SHP77 treated with DMSO at 0.1 percent for 48 hours (cell line): ENCODE measurements at places on chromosomes 3 and 15.

DNA sequence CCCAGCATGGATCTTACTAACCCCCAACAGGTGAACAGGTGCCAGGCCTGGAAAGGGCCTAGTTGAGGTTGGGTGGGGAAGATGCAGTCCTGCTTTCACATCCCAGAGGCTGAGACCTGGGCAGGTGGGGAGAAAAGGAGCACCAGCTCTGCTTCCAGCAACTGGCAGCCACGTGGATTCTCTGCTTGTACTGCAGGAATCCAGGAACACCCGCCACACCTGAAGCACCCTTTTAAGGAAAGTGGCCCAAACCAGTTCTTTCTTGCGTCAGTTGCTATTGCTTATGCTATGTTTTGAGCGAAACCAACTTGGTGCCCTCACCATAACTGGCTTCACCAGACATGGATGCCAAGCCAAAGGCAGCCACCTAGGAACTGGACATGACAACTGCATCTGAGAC, 28.1 kb upstream of the NEO1 start:
- DNase-seq = no peak

GRCh38 chr3:42439261-42440115, 29.1 kb upstream of the LYZL4 start:
- DNase-seq = no peak

DNA sequence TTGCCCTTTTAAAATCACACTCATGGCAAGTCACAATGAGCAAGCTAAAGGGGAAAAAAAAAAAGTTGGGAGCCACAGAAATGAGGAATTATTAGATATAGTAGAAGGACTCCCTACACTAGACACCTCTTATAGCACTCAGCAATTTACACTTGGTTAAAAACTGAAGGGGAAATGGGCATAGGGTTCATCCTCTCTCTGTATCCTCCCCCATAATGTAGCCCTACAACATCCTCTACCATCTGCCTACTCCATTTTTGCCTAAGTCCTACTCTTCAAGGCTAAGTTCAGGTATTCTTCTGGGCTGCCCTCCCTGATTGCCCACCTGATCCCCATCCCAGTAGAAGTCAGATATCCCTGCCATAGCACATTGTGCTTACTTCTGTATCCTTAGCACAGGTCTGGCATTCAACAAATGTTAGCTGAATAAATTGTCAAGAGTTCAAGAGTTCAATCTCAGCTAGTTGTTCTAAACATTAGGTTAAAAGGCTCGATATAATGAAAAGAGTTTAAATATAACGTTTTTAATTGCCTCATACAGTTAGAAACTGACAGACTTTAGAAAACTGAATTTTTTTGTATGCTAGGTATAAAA, 14.5 kb downstream of the SETD2 start:
- DNase-seq = no peak

- DNase-seq = no peak
Observed at GRCh38 chr3:175082631-175083030, 223.5 kb downstream of the NAALADL2 start.

DNA sequence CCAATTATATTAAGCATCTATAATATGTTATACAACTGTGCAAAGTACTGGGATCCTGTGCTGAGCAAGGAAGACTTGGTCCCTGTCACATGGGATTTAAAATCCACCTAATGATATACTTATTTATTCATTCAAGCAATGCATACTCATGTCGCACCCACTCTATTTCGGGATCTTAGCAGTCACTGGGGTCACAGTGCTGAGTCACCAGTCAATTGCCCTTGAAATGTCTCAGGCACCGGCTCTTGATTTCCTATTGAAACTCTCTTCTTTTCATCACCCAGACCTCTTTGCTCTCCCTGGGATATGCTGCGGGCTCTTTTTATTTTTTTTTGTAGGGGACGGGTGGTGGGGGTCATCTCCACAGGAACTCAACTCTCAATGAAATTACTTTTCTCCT, 194.5 kb upstream of the GAP43 start:
- DNase-seq = no peak

- no peak for DNase-seq
Observed at GRCh38 chr3:62027241-62027640, 346.1 kb downstream of the FEZF2 start.

- no peak for DNase-seq
Observed at GRCh38 chr3:177838766-177839350, 641.6 kb upstream of the TBL1XR1 start.

GRCh38 chr3:156513619-156514018, 41.3 kb downstream of the SSR3 start:
- no peak for DNase-seq

- DNase-seq = no peak
Observed at GRCh38 chr15:80309769-80310384, 57.9 kb upstream of the CTXND1 start.

GRCh38 chr15:95584088-95584487, 746.4 kb upstream of the NR2F2 start:
- DNase-seq = no peak

DNA sequence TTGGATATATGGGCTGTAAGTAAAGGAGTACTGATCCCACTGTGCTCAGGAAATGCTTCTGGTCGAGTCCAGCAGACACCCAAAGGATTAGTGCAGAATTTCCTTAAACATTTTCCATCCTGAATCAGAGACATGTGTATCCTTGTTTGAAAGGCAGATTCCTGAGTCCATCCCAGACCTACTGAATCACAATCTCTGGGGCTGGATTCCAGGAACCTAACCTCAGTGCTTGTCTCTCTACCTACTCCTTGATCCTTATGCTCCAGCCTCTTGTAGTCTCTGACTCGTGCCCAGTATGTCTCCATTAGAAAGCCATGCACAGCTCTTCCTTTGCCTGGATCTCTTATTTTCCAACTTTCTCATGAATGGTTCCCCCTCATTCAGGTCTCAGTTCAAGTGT, 585.8 kb downstream of the NLGN1 start:
- no peak for DNase-seq

GRCh38 chr3:69738315-69738714, 949 bp upstream of the MITF start:
- DNase-seq = no peak

DNA sequence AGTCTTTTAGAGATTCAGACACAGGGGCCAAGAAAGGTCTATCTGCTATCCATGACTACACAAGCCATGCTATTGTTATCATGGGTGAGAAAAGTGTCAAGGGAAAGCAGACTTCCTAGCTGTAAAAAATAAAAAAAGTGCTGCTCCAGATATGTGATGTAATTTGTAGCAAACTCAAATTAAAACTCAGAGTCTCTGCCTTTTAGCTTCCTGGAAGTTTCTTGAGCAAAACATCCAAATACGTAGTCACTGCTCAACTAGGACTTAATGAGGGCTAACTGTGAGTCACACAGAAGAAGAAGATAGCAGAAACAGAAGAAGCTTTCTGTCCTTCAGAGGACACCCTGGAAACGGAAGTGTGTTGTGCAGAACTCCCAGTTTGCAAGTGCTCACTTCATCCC, 393.4 kb upstream of the NR2F2 start:
- DNase-seq = no peak

- no peak for DNase-seq
Observed at GRCh38 chr3:184223946-184224345, 5.4 kb upstream of the VWA5B2 start.

DNA sequence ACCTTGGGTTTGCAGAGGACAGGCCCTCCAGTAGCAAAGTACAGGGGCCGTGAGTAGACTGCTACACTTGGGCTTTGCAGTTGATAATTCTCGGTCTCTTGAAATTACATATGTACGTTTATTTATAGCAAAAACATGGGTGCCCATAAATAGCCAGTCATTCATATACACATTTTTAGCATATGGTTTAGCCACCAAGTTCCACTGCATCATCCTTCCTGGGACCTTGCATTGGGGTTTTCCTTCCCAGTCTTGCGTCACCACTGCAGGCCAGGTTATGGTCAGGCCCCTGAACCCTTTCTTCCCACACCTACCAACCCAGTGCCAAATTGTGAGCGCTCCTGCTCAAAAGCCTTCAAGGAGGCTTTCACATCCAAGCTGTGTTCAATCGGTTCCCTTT, 12.7 kb downstream of the KLHL25 start:
- no peak for DNase-seq

- no peak for DNase-seq
Observed at GRCh38 chr3:134313847-134314587, 60.2 kb downstream of the AMOTL2 start.

- DNase-seq = no peak
Observed at GRCh38 chr3:190401963-190402362, 14.0 kb downstream of the CLDN16 start.

DNA sequence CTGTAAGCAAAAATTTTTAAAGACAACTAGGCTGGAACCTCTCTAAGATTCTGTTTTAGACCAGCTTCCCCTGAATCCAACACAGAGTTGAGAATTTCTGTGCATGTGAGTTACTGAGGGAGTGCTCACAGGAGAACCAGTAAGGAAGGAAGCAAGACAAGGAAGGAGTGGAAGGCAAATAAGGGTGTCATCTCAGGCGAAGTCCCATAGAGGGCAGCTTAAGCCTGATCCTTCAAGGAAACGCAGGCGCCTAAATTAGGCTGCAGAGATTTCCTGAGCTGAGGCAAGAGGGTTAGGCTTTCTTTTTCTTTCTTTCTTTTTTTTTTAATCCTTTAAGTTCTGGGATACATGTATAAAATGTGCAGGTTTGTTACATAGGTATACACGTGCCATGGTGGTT, 36.2 kb upstream of the COL6A6 start:
- no peak for DNase-seq

DNA sequence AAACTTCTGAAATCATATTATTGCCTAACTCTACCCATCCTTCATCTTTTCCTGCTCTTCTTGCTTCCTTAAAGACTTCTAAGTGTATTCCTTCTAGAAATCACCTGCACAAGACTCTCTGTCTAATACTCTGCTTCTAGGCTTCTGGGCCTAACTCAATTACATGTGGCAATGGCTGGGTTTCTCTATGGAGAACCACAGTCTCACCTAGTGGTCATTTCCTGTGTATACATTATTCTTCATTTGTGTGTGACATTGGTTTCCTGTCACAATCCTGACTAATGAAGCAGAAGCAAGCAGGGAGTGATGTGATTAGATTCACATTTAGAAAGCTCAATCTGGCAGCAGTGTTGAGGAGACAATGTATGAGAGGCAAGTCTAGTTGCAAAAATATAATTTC, 16.9 kb upstream of the CLDN1 start:
- no peak for DNase-seq

DNA sequence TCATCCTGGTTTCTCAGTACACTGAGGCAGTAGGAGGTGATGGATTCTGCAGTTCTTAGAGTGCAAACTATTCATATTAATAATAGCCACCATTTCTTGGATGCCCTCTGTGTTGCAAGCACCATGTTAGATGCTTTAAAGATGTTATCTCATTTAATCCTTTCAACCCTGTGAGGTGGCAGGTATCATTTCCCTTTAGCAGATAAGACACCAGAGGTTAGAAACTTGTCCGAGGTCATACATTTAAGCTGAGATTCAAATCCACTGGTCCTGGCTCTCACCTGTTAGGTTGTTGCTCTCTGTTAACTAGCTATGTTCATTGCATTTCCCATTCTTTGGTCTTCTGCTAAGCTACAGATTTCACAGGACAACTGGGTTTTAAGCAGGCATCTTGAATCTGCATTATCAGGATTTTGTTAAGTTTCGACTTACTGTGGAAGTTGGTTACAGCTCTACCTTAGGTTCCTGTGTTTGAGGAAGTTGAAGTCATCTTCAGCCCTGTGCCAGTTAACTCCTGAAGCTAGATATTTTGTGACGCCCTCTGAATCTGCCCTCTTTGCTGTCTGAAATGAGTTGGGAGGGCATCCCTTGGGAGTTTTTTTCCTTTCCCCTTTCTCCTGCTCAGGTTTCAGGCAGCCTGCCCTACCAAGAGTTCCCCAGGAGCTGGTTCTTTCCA, 6.4 kb downstream of the PDE8A start:
- DNase-seq = no peak

DNA sequence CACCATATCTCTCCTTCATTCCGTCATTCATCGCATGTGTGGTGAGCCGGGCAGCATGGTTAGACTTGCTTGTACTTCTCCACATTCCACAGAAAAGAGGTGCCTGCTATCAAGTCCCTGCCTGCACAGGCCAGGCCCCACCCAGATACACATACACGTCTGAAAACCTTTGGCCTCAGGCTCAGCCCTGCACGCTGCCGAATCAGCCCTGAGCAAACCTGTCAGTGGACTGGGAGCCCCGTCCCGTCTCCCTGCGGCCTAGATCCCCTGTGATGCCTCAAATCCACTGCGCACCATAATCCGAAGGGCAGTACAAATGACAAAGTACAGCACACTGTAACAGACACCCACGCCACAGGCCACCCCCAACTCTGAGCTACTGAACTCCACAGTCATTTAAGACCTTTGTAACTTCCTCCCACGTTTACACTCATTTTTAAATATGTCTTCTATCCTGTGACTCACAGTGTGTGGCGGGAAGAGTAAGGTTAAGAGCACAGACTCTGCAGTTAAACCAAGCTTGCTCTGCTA, 67.1 kb downstream of the MB21D2 start:
- no peak for DNase-seq

DNA sequence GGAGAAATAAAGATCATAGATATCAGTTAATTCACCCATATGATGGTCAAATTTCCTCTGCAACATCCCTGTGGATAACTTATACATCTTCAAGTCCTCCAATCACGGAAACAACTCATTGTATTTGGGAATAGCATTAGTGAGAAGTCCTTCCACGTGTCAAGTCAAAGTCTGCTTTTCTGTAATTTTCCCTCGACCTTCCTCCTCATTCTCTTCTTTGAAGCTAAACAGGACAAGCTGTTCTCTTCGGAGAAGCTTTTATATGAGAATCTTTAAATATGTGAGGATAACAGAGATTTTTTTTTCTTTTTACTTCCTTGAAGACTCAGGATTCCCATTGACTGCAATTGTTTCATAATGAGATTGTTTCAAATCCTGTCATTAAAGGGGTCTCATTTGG, 230.4 kb downstream of the ZPLD1 start:
- no peak for DNase-seq

DNA sequence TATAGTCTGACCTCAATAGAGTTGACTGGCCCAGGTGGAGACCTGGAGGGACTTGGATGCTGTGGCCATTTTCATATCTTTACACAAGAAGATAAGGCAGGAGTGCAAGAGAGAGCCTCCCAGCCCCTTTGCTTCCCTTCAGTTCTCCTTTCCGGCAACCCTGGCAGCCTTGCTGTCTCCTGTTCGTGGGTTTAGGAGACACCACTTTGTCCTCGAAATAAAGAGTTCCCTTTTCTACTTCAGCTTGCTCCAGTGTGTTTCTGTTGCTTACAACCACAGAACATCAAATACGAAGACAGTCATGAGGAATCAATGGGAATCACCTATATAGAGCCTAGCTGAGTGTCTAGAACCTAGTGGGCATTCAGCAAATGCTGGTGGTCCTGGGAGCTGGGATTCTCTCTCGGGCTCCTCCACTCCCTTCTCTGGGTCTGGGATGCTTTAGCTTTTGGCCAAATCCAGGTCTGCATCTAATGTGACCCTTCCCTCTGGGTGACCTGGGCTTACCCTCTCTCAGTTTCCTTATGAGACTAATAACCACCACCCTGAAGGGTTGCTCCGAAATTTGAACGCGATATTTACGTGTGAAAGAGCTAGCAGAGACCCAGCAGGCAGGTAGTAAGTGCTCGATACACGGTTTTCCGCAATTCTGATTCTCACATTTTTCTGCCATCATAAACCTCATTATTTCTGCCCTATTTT, 44.5 kb downstream of the PCSK6 start:
- no peak for DNase-seq
